ENCODE measurements at places on chromosomes 3 and 15.
A peak's percentile ranks its signal among the peaks of the same experiment; 100 is the strongest.

DNA sequence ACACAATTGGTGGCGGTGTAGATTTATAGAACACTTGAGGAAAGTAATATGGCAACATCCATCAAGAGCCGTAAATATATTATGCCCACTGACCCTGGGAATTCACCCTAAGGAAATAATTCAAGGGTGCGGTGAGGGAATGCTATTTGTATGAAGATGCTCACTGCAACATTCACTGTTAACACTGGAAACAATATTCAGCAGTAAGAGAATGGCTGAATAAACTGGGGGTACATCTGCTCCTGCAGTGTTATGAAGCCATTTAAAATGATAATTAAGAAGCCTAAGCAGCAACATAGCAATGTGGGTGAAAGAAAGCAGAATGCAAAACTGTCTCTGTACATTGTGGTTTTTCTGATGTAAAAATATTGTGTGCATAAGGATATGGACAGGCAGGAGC, 87.6 kb downstream of the RAB11A start:
- no peak for DNase-seq

- peak; percentile 46 for DNase-seq
Measured at GRCh38 chr3:88058306-88058580, 562 bp downstream of the CGGBP1 start.

DNA sequence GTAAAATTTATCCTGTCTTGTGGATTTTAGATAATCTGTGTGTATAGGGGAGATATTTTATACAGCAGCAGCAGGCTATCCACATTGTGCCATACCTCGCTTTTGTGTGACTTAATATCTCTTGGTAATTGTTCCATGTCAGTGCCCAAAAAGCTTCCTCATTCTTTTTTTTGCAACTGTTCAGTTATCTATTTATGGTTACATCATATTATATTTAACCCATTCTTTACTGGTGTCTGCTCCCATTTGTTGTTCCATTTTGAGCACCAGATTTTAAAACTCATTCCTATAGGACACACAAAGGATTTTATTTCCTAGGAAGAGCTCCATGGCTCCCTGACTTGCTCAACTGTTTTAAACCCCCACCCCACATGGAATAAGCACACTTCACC, 86.3 kb upstream of the RASGRP1 start:
- DNase-seq: no peak

DNA sequence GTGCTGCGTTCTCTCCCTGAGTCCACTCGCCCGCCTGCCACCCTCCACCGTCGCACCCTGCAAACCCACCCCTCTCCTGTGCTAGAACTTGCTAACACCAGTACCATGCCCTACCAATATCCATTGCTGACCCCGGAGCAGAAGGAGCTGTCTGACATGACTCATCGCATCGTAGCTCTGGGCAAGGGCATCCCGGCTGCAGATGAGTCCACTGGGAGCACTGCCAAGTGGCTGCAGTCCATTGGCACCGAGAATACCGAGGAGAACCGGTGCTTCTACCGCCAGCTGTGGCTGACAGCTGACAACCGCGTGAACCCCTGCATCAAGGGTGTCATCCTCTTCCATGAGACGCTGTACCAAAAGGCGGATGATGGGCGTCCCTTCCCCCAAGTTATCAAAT, 4.9 kb upstream of the ALAS1 start:
- DNase-seq: no peak

- DNase-seq: no peak
Measured at GRCh38 chr3:107206945-107207344, 170.3 kb upstream of the CCDC54 start.

- no peak for DNase-seq
Measured at GRCh38 chr3:150091626-150092025, 120.9 kb upstream of the PFN2 start.

GRCh38 chr3:61954097-61954540, 392.7 kb downstream of the PTPRG start:
- DNase-seq: no peak

- DNase-seq: no peak
Measured at GRCh38 chr3:123941542-123941941, 19.5 kb downstream of the CCDC14 start.

DNA sequence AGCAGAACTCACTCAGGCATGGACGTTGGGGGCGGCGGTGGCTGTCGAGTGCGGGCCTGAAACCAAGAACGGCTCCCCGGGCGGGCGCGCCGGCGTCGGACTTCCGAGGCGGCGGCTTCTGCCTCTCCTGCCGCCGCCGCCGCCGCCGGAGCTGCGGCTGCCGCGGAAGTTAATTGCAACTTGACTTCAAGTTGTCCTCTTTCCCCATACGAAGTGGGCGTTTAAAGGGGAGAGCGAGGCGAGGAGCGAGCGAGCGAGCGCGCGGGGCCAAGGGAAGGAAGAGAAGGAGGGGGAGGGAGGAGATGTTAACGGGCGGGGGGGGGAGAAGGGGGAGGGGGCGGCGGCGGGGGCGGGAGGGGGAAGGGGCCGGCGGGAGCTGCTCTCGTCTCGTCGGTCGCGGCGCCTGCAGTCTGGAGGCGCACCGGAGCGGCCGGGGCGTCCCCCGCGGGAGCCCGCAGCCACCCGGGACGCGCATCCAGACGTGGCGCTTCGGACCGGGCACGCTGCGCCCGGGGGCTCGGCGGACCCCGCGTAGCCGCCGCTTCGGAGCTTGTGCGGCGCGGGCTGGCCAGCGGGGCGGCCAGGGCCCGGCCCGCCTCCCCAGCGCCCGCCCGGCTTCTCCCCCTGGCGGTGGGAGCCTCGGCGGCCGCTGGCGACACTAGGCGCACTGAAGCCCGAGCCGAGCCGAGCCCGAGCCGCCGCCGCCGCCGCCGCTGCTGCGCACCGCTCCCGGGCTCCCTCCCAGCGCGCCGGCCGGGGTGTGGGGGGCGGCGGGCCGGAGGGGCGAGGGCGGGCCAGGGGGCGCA, 19.7 kb upstream of the SATB1 start:
- peak; percentile 30 for DNase-seq

- DNase-seq: no peak
Measured at GRCh38 chr3:52237657-52238172, 1.2 kb downstream of the TWF2 start.

- no peak for DNase-seq
Measured at GRCh38 chr3:78893161-78893560, 874.6 kb downstream of the ROBO1 start.

GRCh38 chr3:105868431-105868741, 426 bp downstream of the CBLB start:
- peak; percentile 61 for DNase-seq

DNA sequence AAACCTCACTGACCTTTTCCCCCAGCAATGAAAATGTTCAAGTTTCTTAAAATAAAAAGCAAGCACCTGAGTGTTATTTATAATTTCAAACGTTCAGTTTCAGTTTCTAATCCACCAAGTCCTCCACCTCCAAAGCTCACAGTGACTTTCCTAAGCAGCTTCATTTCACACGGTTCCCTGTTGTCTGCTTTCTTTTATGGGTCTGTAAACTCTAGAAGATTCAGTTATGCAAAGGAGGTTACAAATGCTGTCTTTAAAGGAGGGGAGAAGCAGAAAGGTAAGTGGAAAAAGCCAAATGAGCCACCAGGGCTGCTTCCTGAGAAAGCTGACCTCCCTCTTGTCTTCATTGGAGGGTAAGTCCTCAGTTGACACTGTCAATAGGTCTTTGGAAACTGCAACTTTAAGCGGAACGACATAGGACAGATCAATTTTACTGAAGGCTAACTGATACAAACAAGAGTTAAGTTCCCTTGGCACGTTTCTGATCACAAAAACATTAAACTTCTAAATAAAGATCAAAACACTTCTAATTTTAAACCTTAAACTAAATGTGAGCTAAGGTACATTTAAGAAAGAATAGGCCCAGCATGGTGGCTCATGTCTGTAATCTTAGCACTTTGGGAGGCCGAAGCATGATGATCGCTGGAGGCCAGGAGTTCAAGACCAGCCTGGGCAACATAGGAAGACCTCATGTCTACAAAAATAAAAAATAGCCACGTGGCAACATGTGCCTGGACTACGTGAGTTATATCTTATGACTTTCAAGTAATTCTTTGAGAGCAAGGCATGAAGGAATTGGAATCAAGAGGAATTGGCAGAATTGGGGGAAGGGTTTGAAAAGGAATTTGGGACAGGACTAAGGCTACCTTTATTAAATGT, 151.9 kb upstream of the UBE2E1 start:
- DNase-seq: no peak

DNA sequence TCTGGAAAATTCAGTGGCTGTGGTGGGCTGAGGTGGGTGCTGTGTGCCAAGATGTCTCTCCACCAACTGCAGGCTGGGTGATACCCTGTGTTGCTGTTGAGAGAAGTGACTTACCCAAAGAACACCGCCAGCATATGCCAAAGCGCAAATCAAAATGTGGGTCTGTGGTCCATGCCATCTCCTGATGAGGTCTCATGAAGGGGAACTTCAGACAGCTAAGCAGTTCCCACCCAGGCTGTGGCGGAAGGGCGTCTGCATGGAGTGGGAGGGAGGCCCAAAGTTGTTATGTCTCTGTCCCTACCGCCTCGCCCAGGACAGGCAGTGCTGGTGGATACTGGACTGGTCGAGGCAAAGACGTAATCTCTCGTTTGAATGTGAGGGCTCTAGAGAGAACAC, 70.9 kb upstream of the PLXNA1 start:
- DNase-seq: no peak

DNA sequence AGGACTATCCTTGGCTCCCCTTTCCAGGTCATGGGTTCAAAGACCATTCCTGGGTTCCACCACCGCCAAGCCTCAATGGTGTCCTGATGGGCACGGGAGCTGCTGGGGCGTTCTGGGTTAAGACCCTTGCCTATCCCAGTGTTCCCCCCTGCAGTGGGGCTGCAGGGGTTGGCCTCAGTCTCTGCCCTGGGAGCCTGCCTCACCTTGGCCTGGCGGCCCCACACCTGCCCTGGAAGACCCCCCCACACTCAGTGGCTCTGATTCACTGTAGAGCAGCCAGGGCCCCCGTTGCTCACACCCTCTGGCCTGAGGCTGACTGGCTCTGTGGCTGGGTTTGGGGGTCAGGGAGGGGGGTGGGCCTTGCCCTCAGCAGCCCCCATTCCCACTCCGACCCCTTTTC, 22.0 kb downstream of the C15orf39 start:
- DNase-seq: no peak

DNA sequence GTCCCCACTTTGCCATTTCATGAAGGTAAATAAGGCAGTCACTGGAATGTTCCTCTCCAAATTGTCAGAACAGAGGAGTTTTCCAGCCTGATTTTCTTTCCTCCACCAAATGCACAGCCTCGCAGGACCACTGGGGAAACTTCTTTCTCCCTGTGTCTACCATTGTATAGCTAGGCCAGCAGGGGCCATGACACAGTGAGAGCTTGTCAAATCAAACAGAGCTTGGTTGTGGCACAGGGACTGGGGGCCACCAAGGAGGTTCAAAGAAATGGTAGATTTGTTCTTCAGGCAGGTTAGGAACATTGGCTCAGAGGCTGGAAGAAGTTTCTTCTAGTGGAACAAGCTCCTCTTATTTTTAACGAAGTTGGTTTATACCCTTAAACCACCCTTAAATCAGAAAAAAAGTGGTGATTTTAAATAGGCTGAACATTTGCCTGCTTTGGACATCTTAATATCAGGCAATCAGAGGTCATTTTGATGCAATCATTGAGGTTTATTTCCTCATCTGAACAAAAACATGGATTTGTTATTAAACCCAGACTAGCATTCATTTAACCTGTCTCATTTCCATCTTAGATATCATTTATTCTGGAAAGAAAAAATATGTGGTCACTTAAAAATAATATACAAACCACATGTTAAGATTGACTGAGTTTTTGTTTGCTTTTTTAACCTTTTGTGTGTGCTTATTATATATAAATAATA, 105.6 kb downstream of the GTPBP8 start:
- no peak for DNase-seq

DNA sequence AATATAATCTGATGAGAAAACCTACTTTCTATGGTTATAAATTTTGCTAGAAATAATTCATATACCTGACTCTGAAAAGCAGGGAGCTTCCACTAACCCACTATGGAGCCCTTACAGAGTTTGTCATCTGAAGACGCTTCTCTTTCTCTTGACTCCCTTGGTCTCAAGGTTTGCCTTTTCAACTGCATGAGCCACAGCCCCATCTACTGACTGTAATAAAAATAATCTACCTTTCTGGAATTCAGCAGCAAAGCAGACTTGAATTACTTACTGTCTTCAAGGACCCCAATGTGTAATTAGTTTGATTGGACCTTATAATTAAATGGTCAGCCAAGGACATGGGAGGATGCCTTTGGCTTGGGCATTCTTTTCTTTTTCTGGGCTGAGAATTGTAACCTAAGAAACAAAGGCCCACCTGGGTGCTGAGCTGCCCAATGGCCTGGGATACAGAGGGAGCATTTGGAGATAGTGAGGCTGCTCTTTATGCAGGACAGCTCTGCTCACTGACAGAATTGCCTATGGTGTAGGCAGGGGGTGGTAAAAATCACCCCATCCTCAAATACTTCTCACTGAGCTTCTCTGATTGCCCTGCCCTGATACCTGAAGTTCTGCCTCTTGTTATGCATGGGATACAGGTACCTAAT, 178.6 kb upstream of the TRIM42 start:
- DNase-seq: peak; percentile 52

- no peak for DNase-seq
Measured at GRCh38 chr15:57235873-57236272, 140.4 kb upstream of the CGNL1 start.

GRCh38 chr3:193816656-193817311, 223.8 kb downstream of the OPA1 start:
- peak; percentile 84 for DNase-seq

GRCh38 chr3:113055201-113055600, 64.4 kb downstream of the GTPBP8 start:
- no peak for DNase-seq

- DNase-seq: no peak
Measured at GRCh38 chr3:32325201-32325600, 66.5 kb upstream of the CMTM7 start.

DNA sequence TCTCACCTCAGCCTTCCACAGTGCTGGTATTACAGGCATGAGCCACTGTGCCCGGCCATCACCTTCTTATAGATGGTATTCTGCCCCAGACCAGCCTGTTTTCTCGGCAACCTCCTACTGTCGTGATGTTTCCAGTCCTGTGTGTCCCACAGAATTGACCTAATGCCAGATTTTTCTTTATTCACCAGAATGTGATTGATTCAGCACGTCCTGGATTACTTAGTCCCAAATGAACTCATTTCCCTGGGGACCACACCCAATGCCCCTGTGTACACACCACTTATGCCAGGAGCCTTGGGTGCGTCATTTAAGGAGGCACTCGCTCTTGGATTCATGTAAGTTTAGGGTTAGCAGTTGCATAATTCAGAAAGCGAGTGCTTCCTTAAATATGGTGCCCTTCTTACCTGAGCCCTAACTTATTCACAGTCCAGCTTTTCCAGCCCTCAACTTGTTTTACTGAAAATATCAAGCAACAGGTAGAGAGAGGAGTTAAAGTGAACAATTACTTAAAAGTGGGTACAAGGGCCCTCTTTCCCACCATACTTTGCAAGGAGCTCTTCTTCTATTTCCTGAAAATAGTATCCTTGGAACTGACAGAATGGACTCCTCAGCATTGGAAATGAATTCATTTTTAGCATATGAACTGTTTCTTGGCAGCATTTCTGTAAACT, 64.6 kb upstream of the UBE2E1 start:
- DNase-seq: no peak

GRCh38 chr15:41438206-41438605, 21.3 kb downstream of the RTF1 start:
- no peak for DNase-seq

- DNase-seq: no peak
Measured at GRCh38 chr3:104523136-104523535, 843.6 kb upstream of the ALCAM start.

- no peak for DNase-seq
Measured at GRCh38 chr3:86410587-86410986, 580.4 kb downstream of the VGLL3 start.

All from NCI-H1092 treated with DMSO at 0.1 percent for 48 hours (cell line).